AG20443 (cell line): ENCODE measurements at places on chromosomes 12 and 14.

DNA sequence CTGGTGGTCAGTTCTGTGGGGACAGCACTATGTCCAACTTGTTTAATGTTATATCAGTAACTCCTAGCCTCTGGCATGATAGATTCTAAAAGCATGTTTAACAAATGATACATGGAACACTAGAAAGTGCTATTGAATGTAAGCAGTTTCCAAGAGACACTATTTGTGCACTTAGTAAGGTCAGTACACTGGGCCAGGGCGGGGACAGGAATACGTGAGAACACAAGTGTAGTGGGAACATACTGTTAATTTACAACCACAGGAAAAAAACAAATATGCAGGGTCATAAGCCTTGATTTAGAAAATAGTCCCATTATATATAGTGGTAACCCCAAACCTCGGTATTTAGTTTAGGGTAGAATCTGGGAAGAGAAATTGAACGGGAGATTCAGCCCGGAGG is 88.9 kb upstream of the SLC38A2 start:
- no peak for DNase-seq

DNA sequence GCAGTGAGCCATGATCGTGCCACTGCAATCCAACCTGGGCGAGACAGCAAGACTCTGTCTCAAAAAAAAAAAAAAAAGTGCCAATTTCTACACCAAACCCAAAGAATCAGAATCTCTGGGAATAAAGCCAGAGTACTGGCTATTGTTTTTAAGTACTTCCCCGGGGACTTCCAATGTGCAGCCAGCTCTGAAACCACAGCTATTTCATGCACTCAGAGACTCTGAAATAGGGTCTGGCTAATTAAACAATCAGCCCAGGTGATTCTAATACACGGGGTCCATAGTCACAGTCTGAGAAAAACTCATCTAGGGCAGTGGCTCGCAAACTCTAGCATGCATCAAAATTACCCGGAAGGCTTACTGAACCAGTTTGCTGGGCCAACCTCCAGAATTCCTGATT is 56.3 kb downstream of the SIX6 start:
- peak; percentile 64 for DNase-seq

DNA sequence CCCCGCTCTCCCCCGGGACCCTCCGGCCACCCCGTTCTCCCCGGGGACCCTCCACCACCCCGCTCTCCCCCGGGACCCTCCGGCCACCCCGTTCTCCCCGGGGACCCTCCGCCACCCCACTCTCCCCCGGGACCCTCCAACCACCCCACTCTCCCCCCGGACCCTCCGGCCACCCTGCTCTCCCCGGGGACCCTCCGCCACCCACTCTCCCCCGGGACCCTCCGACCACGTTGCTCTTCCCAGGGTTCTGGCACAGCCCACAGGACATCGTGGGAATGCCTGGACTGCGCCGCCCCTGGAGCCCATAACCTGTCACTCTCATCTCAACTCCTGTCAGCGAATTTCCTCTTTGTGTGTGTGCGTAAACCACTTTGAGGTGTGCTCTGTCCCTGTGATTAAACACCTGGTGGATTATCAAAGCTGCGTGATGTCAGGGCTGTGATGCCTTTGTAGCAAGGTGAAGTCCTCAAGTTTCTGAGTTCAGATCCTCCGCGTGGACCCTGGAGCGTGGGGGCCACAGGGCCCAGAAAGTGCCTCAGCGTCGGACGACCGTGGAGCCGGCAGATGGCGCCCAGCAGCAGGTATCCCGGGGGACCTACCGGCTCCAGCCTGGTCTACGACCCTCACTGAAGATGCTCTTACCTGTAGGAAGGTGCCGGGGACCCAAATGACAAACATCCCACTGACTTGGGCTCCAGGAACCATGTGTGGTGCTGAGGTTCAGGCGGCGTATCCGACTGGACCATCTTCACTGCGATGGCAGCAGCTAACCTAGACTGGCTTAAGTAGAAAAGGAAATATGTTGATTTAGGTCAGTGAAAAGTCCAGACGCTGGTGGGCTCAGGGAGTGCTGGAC is 63.2 kb upstream of the GALNT9 start:
- DNase-seq: no peak

DNA sequence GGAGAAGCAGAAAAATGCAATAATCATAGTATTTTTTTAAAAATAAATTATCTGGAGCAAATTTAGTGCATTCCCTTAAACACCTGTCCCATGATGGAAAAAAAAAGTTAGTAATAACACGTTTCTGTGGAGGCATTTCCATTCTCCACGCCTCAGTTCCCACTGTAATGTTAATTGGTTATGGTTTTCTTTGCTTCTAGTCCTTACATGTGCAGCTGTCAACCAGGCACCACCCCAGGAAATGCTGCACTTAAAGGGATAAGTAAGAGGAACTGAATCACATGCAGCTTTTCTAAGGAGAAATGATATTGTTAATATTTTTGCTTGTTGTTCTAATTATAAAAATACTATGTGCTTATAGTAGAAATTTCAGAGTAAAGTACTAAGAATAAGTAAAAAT is 240.3 kb downstream of the ZFP36L1 start:
- no peak for DNase-seq

- no peak for DNase-seq
These were observed 59.6 kb upstream of the KCNC2 start for GRCh38 chr12:75269209-75269608.

GRCh38 chr14:54894995-54895394 is 7.6 kb downstream of the GCH1 start:
- peak; percentile 50 for DNase-seq

DNA sequence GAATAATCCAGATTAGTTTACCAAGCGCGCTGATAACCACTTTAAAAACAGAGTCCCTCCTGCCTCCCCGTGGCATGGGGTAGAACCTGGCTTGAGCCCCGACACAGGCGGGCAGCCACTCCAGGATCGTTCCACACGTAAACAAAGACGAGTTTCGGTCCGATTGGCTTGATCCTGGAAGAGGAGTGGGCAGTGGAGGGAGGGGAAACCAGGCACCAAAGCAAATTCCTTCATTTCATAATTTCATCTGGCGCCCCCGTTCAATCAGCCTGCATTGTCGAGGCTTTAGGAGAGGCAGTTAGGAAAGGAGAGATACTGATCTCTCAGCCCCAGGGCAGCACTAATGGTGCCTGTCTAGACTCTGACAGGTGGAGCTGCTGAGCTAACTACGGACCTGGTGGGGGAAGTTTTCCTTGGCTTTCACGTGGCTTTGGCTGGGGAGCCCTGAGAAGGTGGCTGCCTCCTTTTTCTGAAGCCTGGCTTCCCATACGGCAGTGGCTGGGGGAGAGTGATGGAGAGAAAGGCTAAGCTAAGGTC is 751 bp upstream of the GPRC5A start:
- no peak for DNase-seq

DNA sequence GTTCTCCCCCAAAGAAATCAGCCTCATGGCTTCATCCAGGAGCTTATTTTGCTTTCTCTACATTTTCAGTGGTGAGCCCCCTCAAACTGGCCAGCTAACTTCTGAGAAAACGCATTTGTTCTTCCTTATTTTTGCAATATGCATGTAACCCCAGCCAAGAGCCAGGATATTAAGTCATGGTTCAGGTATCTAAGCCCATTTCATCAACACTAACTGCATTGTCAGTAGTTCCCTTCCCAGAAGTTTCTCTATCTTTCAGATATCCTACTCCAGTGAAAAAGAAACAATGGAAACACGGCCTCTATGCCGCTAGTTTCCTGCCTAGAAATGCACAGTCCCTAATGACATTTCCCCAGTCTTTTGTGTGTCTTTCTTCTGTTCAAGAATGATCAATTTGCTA is 102.8 kb upstream of the RASSF8 start:
- DNase-seq: peak; percentile 11

GRCh38 chr12:124760560-124760959 is 103.1 kb downstream of the SCARB1 start:
- DNase-seq: no peak

GRCh38 chr12:102481705-102482425 is 1.5 kb upstream of the IGF1 start:
- DNase-seq: no peak

- DNase-seq: no peak
These were observed 113.0 kb downstream of the SEC23A start for GRCh38 chr14:38989922-38990546.

GRCh38 chr12:121468499-121468801 is 68.5 kb downstream of the RNF34 start:
- DNase-seq: no peak

DNA sequence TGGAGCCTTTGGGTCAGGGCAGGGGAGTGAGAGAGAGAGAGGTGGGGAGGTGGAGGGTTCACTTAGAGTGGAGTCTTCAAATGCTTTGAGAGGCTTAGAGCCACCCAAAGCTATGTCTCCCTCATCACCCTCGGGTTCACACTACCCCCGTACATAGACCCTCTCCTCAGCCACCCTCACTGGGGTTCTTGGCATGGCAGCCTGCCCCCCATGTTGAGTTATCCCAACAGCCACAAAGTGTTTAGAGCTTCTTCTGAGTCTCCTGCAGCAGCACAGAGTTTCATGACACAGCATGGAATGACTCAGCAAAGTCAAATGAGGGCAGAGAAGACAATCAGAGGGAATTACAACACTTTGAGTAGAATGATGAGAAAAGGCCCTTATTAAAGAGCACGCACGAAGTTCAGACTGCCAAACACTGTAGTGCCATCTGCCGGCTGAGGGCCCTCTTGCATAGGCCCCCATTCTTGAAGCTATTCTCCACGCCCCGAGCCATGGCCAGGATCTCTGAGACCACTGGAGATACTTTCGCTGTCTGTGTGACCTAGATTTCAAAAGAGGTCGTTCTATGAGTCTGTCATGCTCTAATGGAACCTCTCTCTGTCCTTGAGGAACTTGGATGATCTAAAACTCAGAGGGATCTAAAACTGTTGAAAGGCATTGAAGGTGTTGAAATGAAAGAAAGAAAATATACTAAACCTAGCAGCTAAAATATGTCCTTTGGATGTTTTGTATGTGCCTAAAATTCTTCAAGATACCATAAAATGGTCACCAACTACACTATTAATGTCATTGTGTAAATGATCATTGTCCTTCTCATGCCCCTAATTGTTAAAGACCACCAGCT is 221.9 kb downstream of the PELI2 start:
- DNase-seq: peak; percentile 89
